ENCODE measurements at places on chromosomes 3 and 15. TPM values are rescaled to one million over a fixed set of nuclear protein-coding genes. Genes with fewer than 3 reads are reported as not detected.
A peak's percentile ranks its signal among the peaks of the same experiment; 100 is the strongest.

GRCh38 chr3:15332405-15333098 lies at the start of gene SH3BP5:
Gene SH3BP5 (minus strand): TSS chr3:15332586. CDS start chr3:15332408, 178 bp downstream.
- peak; percentile 88 for DNase-seq

DNA sequence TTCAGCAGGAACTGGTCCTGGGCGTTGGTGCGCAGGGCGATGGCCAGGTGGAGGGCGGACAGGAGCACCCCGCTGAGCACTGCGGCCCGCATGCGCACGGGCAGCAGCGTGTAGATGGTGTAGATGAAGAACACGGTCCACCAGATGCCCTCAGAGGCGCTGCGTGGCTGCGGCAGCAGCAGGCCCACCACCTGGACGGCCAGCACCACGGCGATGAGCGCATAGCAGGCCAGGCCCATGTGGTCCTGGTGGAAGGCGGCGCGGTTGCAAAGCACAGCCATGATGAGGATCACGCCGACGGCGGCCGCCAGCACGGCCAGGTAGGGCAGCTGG lies 1.5 kb downstream of the ADCY5 start:
- DNase-seq, result peak; percentile 48

DNA sequence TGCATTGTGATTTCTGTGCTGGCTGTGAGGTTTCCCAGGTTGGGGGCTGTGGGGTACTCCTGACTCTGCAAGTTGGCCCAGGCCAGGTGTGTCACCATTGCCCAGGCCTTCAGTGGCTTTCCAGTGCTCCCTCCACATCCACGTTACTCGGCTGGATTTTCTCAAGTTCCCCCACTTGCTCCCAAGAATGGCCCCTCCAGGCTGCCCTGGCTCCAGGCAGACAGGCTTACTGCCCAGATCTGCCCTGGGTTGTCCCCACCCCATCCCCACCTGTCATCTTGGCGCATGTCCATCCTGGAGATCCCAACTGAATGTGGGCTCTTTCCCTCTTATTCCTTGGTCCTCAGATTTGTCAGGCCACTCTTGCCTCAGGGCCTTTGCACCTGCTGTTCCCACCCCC lies 3.6 kb downstream of the APBA2 start:
- DNase-seq, result no peak

- DNase-seq, result no peak
Measured at GRCh38 chr3:59802045-59802444, 752.2 kb upstream of the CFAP20DC start.

DNA sequence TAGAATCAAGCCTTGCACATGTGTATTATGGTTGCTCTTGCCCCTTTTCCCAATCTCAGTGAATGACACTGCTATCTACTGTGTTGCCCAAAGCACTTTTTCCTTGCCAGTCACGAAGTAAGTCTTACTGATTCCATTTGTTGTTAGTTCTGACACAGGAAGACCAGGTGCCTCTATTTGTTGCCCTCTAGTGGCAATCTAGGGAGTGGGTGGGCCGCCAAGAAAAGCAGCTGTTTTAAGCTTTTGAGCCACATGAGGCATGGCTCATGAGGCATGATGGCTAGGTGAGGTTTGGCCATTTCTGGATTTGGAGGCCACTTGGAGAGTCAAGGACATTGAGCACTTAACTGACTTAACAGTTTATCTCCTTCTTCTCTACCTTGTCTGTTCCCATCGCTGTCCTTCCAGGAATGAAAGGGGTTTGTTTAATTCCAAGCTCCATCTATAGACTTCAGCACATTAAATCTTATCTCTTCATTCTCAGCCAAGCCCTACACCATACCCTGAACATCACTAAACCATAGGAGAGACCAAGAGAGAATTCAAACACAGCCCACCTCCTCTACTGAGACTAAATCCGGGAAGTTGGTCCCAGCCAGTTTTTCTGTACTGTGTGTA lies 103.1 kb downstream of the HCN4 start:
- DNase-seq, result peak; percentile 25

DNA sequence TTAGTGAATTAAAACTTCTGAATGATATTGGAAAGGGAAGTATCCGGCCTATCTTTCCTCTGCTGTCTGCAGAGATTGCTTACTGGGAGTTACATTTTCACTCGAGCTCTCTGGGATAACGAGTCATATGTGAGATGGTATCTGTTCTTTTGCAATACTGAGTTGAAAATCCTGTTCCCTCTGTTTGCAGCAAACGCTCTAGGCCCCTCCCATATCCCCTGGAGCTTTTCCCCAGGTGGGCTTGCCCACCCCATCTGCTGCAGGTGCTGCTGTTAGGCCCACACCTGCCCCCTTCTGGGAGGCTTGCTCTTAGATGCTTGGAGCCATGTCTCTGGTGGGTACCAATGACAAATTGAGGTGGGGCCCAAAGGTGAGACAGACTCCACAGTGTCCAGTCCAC lies 42.7 kb upstream of the MTMR10 start:
- DNase-seq, result no peak

- DNase-seq, result no peak
Measured at GRCh38 chr15:39199076-39199475, 381.8 kb upstream of the THBS1 start.

DNA sequence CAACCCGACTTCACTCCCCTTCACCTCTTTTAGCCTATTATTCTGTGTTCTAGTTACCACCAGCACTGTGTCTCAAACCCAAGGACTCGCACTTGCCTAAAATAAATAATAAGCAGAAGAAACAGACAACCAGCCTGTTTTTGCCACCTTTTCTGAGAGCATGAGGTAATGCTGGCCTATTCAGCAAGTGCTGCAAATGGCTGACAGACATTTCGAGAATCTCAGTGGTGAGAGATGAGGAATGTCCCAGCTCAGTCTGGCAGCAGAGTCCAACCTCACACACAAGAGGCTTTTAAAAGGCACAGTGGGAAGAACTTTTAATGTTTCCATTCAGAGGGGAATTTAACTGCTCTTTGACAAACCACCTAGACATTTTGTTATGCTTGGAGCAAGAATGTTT lies 143.3 kb upstream of the GMNC start:
- no peak for DNase-seq

DNA sequence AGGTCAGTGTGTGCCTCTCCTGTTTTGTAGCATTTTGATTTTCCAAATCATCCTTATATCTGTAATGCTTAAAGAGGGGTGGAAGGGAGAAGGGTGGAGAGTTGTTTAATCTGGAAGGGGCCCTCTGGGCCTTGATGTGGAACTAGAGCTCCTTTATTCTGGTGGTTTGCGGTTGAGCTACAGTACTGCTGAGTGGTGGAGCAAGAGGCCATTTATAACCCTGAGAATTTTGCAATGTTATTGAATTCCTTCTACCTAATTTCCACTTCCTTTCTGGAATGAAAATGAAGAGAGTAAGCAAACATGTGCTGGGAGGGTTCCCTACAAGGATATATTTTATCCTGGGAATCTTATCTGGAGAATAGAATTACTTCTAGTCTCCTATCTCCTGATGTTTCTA lies 35.3 kb upstream of the TUBGCP5 start:
- no peak for DNase-seq

DNA sequence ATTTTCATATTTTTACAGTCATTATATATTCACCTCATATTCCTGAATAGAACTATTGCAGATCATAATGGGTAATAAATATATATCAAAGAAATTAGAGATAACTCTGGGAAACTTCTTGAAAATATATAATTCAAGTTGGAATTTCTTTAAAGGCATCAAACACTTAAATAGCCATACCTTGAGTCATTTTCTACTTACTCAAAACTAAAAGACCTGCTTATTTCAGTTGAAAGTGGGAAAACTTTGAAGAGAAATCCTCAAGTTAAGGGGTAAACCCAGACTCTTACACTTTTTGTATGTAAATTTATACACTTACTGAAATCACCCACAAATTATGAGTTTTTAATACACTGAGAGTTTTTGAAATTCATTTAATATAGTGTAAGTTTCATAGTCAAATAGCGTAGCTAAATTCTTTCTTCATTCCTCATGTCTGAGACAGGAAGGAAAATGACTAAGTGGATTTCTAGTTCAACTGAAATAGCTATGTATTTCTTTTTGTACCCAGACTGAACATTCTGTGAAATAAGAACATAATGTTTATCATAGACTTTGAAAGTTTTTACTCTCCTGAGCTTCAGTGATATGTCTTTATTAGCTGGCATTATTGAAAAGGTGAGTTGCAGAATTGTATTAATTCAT lies 4.6 kb upstream of the ALCAM start:
- no peak for DNase-seq

DNA sequence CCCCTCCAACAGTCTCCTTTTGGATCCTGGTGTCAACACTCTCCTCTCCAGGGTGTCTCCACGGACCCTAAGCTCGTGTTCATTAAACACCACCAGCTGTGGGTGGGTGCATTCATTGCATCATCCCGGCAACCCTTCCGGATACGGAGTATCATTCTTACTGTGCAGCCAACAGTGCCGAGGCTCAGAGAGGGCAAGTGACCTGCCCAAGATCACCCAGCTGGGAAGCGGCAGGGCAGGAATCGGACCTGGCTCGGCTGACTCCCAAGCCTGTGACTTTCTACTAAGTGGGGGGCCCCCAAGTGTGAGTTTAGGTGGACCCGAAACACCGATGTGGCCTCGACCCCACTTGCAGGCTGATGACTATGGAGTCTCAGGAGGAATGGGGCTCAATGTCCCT lies 20.4 kb downstream of the H1-8 start:
- DNase-seq, result no peak

GRCh38 chr15:39592500-39592899 lies 11.6 kb downstream of the THBS1 start:
- DNase-seq, result no peak

DNA sequence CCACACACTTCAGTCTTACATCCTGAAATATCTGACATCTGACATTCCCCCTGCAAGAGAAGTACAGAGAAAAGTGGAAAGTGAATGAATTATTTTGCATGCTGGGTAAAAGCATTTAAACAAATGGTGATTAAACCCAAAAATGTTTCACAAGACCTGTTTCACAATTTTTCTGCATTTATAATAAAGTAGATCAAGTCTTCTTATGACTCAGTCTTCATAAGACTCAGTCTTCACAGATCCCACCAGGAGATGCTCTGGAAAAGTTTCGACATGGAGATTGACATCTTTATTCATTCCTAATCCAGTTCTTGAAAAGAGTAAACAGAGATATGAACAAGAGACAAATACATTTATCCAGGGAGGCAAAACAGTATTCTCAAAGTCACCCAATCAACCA lies 13.2 kb upstream of the EDC3 start:
- no peak for DNase-seq

DNA sequence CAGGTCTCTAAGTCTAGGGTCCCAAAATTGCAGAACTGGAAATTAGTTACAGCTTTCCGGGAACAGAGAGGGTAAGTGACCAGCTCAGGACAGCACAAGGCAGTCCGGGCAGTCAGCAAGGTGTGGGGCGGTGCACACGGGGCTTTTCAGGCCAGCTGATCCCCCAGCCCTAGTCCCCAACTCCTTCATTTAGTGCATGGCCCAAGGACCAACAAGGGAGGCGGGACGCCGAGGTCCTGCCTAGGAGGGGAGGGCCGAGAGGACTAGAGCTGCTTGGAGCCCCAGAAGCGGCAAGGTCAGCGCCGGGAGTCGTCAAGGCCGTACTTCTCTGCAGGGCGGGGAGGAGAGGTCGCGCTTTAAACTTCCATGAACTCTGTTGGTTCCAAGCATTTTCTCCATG lies 2.0 kb upstream of the PDE8A start:
- peak; percentile 49 for DNase-seq

- no peak for DNase-seq
Measured at GRCh38 chr3:80014576-80014975, 246.8 kb upstream of the ROBO1 start.

DNA sequence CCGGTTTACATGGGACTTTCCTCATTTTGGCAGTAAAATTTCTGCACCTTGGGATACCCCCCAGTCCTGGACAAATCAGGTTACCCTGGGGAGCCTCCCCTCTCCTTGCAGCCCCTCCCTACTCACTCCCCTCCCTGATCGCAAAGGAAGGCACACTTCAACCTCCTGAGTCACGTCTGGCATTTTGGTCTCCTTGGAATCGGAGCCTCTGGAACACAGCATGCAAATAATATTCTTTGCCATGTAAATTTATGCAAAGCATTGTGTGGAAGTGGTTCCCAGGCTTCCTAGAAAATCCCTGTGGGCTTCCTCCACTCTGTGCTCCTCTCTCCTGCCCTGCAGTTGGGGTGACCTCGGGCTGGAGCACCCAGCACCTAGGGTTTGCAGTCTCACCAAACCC lies 11.6 kb downstream of the SCN5A start:
- DNase-seq, result no peak

TGM5 gene
- total RNA-seq, result not detected

SUSD5 gene
- total RNA-seq, result 0.24 TPM

BNC1 gene
- total RNA-seq, result 0.32 TPM

TPRG1 gene
- total RNA-seq, result 10.8 TPM

SLC12A6 gene
- total RNA-seq, result 7.1 TPM
